ENCODE measurements at places on chromosomes 7 and 10.

GRCh38 chr7:77537136-77537777 lies at the start of gene PTPN12:
TSS of gene PTPN12 (plus strand) at chr7:77537295. CDS start at chr7:77537547, 252 bp downstream.
- DNase-seq, result no peak

DNA sequence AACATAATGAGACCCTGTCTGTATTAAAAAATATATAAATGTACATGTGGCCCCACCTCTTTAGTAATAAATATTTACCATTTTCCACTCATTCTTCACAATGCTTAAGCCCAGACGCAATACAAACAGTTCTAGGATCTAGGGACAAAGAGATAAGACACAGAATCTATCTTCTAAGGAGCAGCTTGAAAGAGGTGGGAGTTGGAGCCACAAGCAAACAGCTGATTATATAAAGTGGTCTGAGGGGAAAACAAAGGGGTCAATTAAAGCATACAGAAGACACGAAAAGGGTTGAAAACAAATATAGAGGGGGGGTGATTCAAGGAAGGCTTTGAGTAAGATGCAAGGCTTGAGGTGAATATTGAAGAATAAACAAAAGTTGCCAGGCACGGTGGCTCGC lies 43.1 kb downstream of the UBE2H start:
- no peak for DNase-seq

DNA sequence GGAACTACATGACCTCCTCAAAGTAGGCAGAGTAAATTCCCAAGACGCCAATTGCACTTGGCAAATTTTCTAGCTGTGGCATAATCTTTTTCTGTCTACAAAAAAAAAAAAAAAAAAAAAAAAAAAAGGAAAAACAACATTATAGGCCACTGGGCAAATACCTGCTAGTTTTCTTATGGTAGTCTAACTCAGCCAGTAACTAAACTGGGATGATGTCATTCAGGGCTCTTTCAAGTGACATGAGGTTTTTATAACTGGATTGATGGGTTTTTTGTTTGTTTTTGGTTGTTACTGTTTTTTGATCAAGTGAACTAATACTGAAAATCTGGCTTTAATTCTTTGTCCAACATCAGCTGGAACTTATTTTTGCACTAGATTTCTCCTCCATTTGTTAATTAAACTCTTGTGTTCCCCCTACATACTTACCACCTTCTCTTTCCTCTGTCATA lies 7.4 kb upstream of the VIM start:
- DNase-seq, result no peak

GRCh38 chr7:140621401-140622021 lies 19.1 kb downstream of the DENND2A start:
- no peak for DNase-seq

DNA sequence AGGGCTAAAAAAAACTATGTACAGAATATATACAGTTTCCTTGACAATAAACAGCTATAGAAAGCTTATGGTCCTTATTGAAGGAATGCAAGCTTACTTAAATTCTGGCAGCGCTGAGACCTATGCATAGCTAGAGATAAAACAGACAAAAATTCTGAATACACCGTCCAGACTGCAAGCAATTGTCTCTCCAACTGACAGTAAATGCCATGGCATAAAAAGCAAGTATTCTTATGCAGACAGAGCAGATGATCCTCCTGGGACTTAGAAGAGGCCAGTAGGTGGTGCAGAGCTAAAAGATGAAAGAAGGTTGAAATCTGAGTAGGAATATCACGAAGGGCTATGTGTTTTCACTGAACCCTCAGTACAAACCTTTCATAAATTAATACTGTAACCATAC lies 157.0 kb upstream of the CACNA2D1 start:
- DNase-seq, result no peak

GRCh38 chr10:126536656-126537055 lies 133.8 kb downstream of the C10orf90 start:
- no peak for DNase-seq

DNA sequence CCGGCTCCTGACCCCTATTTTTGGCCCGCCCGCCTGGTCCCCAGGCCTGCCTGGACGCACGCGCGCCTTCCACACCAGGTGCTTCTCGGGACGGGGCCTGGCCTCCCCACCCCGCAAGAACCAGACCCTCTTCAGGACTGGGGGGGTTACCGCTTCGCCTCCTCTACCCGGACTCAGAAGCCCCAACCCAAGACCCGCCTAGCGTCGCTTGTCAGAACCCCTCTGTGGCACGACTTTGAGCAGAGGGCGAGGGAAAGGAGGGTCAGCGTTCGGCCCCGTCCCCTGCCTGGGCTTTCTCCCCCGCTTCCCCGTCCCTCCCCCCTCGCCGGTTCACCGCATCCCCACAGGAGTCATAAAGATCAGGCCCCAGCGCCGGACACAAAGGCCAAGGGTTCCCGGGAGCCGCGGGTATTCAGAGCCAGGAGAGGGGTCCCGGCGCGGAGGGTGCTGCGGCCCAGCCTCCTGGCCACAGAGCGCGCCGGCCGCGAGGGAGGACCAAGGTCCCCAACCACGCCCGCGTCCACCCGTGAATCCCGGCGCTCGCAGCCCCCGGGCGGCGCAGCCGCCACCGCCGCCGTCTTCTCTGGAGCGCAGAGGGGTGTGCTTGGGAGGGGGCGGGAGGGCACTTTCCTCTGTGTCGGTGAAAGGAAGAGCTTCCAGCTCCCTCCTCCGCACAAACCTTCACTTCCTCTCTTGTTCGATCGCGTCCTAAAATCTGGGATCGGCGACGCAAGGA lies 351.9 kb downstream of the DNAJB6 start:
- DNase-seq, result peak; percentile 5

GRCh38 chr7:14698239-14698638 lies 204.3 kb downstream of the DGKB start:
- no peak for DNase-seq

- DNase-seq, result no peak
These were observed 17.6 kb downstream of the SEC24C start for GRCh38 chr10:73761781-73762180.

GRCh38 chr7:102155821-102156441 lies 130.7 kb upstream of the SH2B2 start:
- no peak for DNase-seq

DNA sequence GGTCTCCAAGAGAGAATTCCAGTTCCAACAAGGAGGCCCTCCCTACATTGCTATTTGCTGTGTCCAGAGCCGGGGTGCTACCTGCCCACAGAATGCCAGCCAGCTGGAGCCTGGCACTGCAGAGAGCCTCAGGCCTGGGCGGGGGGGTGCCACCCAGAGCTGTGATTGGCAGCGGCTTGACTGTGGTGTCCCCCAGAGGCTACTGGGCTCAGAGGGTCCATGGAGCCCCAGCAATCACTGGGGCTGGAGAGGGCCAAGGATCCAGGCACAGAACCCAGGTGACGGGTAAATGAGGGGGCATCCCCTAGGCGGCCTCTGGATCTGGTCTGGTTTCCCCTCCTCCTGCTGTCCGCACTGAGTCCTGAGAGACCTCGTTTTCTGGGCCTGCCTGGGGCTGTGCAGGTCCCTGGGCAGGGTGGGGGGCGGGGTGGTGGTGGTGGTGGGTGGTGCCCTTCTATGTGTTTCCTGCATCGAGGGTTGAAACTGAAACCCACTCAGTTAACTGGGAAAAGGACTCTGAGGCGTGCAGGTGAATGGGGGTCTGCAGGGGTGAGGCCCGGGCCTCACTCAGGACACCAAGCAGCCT lies 12.6 kb downstream of the DPYSL4 start:
- DNase-seq, result no peak

DNA sequence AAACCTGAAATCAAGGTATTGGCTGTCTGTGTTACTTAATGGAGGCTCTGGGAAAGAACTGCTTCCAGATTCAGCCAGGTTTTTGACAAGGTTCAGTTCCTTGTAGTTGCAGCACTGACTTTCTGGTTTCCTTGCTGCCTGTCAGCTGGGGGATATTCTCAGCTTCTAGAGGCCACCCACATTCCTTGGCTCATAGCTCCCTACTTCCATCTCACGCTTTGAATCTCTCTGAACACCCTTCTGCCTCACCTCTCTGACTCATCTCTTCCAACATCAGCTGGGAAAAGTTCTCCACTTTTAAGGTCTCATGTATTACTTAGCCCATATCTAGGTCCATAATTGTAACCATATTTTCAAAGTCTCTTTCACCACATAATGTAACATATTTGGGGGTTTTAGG lies 22.9 kb upstream of the GPR22 start:
- DNase-seq, result no peak

DNA sequence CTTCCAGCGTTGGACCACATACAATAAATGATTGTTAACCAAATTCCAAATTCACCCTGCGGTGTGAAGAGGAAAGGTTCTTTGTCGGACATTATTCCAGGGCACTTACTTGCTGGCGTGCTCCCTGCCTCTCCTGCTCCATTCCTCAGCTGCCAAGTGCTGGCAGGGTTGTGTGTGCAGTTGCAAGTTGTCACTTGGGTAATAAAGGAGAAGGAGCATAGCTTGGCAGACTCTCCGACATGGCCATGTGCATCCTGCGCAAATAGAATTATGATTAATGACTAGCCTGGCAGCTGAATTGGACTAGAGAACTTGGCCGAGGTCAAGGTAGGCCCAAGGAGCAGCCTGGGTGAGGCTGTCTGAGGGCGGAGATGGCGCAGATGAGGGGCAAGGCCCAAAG lies 92.3 kb upstream of the ELMO1 start:
- DNase-seq, result no peak

DNA sequence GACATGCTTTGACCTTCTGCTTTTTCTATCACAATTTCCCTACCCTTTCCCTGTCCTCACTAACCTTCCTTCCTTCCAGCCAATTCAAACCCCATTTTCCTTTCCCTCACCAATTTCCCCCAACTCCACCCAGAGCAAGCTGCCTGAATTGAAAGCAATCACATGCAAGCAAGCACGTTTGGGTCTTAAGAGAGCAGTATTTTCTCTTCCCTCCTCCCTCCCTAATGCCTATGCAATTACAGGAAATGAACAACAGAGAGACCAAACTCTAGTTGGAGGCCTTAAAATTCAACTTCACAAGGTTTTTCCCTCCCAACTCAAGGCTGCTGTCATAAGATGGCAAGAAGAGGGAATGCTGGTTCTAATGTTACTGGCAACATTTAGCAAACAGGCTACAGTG lies 117.2 kb downstream of the MYOF start:
- no peak for DNase-seq

- peak; percentile 36 for DNase-seq
These were observed at the start of gene NACAD for GRCh38 chr7:45088821-45089340. TSS of gene NACAD (minus strand) at chr7:45088969. CDS start at chr7:45088894, 75 bp downstream.

DNA sequence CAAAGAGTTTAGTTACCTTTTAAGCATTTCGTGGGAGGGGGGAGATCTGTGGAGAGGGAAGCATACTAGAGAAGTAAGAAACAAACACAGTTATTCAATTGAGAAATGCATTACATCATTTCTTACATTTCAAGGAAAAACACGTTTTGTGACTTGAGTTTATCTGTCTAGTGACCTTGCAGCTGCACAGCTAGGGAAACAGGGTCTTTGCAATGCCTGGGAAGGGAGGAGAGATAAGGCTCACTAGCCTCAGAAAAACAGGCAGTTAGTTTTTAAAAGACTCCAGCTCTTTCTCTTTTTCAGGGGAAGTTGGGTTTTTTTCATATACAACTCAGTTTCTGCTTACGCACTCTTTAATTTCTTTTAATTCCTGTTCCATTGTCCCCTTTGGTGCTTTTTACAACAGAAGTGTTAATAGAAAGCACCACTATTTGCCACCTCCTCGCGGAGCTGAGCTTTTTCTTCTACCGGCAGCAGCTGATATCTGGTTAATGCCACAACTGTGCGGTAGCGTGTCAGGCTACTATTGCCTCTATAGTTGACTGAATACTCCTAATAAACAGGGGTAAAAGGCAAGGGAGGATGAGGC lies 5.6 kb downstream of the CYP3A43 start:
- no peak for DNase-seq

DNA sequence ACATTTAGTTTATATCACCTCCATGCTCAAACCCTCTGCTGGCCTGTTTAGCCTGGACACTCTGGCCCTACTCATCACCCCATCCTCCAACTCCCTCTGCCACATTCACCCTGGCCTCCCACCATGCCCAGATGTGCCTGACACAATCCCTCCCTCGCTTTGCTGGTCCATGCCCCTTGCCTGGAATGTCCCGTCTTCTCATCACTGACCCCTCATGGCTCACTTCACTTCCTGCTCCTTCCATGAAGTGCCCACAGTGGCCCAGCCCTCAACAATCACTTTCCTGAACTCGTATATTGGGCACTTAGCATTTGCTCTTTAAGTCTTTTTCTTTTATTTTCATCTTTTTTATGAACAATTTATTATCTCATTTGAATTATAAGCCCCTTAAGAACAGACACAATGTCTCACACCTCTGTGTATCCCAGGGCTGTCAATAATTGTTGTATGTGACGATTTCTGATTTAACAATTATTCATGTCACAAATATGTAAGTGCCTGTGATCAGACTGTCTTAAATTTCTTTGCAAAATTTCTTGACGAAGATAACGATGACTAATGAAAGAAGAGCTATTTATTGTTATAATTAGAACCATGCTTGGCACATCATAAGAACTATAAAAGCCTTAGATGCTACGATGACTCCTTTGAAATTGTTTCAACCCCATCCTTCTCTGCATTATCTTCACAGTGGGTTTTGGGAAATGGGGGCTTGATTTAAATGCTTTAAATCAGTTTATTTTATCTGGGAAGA lies 209.9 kb upstream of the YAE1 start:
- no peak for DNase-seq

DNA sequence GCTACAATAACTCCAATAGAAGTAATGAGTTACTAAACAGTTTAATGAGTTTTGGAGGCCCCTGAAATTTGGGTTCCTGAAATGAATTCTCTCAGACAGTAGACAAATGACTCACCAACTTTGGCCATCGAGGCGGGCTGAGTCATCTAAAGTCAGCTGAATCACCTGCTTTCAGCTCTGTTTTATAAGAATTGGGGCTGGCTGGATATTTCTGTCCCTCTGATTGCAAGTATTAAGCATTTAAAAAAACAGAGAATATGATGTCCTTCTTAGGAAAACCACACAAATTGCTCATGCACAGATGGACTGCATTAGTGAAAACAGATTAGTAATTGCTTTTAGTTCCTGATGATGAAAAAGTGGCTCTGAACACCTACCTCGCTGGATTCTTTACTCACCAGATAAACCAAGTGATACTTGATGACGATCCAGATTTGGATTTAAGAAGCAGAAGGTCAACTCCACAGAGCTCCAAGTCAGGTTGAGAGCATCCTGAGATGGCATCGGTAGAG lies 59.1 kb downstream of the ZNF365 start:
- no peak for DNase-seq

DNA sequence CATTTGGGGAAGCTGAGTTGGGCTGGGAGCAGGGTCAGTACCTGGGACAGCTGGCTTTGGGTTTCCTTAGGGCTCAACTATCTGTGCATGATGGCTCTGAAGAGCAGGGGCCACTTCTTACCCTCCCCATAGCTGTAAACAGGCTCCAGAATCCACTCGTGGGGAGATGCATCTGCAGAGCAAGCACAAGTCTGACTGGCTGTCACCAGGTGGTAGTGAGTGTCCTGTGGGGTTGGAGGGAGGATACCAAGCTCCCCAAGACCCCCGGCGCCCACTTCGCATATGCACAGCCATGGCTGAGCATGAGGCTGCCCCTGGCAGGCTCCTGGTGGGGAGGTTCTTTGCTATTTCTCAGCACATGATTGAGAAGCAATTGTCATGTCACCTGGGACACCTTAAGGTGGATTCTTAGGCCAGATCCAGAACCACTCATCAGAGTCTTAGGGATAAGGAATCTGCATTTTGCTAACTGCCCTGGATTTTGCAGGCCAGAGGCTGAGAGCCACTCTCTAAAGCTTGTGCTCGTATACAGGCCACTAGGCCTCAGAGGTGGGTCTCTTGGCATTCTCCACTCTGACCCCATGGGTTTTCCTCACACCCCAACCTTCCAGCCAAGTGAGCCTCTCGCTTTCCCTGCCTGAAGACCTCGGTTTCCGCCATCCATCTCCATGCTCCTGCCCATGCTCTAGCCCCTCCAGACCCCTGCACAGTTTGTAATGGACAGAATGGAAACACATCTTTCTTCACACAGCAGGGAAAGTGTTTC lies 53.7 kb downstream of the ADCY1 start:
- no peak for DNase-seq

Data from CD4-positive, alpha-beta T cell treated with Interleukin-4 for 1 hour (primary cell).